Stimulated activated CD4-positive, alpha-beta T cell treated with anti-CD3 and anti-CD28 coated beads, Interleukin-4, amount 100 ng/mL, for 48 hours (primary cell): ENCODE measurements at places on chromosomes 2 and 18.

DNA sequence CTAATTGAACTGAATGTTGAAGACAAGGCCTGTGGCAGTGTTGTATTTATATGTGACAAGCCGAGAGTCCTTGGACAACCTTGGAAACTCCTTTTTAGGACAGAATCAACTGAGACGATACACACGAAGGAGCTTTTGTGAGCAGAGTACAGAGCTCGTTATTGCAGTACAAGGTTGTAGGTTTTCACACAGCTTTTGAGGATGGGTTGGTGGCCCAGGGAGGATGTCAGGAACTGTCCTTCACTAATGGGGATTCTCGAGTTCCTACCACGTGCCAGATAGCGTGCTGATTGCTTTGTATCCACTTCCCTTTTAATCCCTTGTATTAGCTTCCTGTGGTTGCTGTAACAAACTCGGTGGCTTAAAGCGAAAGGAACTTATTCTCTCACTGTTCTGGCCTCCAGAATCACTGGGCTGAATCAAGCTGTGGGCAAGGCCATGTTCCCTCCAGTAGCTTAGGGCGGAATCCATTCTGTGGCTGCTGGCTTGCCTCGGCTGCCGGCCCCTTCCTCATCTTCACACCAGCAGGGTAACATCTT lies 20.2 kb downstream of the INPP4A start:
- no peak for DNase-seq

- no peak for DNase-seq
Measured at GRCh38 chr2:99905636-99906035, 236.8 kb downstream of the AFF3 start.

DNA sequence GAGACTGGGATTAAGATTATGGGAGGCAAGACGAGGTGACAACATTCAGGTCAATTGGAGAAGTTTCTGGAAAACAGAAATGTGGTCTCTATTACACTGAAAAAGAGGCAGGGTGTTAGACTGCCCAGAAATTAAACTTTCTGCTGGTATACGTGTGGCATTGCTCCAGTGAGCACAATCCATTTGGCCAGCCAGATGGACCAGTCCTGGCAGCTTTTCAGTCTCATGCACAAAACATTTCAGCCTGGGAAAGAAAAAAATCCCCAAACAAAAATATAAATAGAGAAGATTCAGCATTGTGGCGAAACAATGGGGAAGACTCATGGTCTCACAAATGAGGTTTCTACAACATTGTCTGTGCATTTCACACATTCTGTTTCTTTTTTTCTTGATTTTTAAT lies 113.9 kb downstream of the HNMT start:
- no peak for DNase-seq

DNA sequence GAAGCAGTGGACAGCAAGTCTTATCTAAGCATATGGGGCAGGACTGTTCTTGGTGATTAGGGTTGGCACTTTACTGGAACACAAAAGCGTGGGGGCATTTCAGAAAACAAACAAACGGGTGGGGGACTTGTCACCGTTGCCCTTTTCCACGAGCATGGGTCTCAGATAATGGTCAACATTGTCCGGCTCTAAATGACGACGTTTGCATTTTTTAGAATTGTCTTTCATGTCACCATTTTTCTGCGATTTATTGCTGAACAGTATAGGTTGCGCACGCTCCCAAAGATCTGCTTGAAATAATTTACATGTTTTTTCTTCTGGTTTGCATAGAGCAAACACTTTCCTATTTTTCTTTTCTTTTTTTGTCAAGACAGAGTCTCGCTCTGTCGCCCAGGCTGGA lies 46.6 kb upstream of the TBC1D8 start:
- DNase-seq = no peak

DNA sequence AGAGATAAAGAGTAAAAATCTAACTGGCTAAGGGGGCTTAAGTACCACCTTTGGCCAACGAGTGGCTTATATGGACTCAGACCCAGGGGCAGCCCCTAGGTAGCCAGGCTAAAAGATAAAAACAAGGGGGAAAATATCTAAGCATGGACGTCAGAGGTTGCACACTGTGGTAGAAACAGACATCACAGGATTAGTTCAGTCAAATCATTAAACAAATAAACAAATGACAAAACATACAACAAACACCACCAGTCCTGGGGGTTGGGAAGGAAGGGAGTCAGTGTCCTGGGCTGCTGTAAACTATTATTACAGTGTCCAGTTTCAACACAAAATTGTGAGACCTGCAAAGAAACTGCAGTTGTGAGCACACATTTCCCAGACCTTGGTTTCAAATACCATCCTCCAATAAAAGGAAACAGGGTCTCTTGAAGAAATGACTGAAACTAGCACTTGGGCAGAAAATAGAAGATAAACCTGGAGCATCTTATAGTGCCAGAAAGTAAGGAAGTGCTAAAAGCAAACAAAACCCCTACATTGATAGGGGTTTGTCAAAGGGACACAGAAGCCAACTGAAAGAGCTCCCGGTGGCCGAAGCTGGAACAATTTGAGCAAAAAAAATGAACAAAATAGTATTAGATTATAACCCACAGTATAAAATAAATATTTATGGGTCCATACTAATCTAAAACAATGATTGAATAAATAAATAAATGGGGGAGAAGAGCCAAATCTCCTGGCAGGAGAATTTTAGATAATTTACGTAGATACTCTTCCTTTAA lies 154.8 kb upstream of the KLF7 start:
- DNase-seq = no peak

- DNase-seq = no peak
Measured at GRCh38 chr2:237096911-237097310, 11.2 kb downstream of the COPS8 start.

DNA sequence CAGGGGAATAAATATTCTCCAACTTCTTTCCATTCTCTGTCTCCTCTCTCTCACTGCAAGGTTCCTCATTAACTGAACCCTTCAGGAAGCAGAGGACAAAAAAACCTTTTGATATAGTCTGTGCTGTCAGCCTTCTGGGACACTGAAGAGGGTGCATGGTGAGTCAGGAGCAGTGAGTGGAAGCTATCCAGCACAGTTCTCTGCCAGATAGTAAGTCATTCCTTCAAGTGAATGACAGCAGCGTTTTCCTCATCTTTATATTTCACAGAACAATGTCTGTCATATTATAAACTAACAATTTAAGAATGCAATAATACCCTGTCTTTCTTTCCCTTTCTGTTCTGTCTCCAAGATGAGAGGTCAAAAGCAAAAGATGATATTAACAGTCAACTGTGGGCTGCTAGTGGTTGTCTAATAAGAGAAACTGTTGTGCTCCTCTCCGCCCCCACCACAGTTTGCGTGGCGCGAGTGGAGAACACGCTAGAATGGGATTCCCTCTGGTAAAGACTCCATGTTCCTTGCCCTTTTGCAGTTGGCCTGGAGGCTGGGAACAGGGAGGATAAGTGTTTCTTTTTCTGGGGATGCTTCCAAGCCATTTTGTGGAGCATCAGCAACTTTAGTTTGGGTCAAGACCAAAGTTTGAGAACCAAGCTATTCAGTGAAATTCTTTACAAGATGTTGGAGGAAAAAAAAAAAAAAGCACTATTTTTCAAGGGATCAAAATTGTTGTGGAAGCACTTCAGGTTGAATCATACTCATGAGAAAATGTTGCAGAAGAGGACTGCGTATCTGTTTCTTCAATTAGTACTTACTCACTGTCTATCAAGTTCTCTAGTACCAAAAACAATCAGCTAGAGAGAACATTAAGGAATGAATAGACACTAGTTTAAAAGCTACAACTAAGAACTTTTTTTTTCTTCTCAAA lies 430.2 kb downstream of the SETBP1 start:
- no peak for DNase-seq
